ENCODE measurements at places on chromosomes 7 and 10.

- DNase-seq: no peak
These were observed 14.0 kb upstream of the RAMP3 start for GRCh38 chr7:45143616-45144015.

- DNase-seq: no peak
These were observed 9.9 kb downstream of the TASOR2 start for GRCh38 chr10:5694573-5694972.

DNA sequence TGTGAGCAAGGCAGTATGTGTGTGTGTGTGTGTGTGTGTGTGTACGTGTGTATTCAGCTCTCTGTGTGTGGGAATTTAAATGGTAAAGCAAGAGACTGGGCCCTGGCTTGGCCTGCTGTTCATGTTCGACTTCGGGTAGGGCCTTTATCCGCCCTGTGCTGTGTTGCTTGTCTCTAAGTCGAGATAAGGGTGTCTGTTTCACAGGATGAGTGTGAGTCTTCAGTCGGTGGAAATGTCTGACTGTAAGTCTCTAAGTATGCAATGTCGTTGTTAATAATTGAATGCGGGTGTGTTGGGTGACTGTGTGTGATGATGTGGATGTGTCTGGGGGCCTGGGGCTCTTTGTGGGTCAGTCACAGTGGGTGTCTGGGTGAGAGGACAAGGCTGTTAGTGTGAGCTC is 34.8 kb downstream of the HIF1AN start:
- no peak for DNase-seq

GRCh38 chr10:61151059-61151458 is 207.1 kb upstream of the RHOBTB1 start:
- no peak for DNase-seq

GRCh38 chr10:65566906-65567305 is 1358.9 kb upstream of the LRRTM3 start:
- DNase-seq: no peak

DNA sequence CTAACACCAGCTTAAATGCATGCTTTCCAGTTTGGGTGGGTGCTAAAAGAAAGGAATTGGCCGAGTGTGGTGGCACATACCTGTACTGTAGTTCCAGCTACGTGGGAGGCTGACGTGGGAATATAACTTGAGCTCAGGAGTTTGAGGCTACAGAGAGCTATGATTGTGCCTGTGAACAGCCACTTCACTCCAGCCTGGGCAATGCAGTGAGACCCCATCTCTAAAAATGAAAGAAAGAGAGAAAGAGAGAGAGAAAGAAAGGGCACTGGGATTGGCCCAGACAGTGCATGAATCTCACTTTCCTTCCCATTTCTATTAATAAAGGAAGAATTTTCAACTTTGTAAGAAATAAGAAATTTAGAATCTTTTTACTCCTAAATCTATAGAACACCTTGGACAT is 265.4 kb downstream of the CREB5 start:
- DNase-seq: no peak
